ENCODE measurements at places on chromosomes 5 and 9.

- DNase-seq = no peak
Measured at GRCh38 chr5:173093606-173094005, 37.5 kb downstream of the CREBRF start.

- no peak for DNase-seq
Measured at GRCh38 chr5:39370555-39371366, 6.5 kb upstream of the C9 start.

DNA sequence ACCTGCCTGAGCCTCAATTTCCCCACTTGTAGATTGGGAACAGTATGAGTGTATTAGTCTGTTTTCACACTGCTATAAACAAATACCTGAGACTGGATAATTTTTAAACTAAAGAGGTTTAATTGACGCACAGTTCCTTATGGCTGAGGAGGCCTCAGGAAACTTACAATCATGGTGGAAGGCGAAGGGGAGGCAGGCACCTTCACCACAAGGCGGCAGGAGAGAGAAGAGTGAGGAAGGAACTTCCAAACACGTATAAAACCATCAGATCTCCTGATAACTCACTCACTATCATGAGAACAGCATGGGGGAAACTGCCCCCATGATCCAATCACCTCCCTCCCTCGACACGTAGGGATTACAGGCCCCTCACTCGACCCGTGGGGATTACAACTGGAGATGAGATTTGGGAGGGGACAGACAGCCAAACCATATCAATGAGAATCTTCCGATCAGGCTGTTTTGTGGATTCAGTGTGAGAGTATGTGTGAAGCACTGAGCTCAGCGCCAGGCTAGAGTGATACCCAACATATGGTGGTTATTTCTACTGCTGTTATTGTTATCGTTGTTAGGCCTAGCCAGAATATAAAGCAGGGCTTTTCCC is 14.6 kb upstream of the LMX1B start:
- DNase-seq = no peak

- DNase-seq = no peak
Measured at GRCh38 chr5:134549714-134550113, 24.2 kb downstream of the JADE2 start.

GRCh38 chr9:90826326-90827020 is 24.9 kb downstream of the SYK start:
- no peak for DNase-seq

Data from SK-N-DZ (cell line).